ENCODE measurements at places on chromosomes 13 and 19. TPM values are rescaled to one million over a fixed set of nuclear protein-coding genes. Genes with fewer than 3 reads are reported as not detected.

Gene STAP2
- total RNA-seq, result 31.0 TPM

Gene PSPC1
- 72.5 TPM for total RNA-seq

Gene COL5A3
- total RNA-seq, result 3.4 TPM

Gene C19orf85
- not detected for total RNA-seq

Gene ADGRE3
- total RNA-seq, result not detected
